Activated naive CD8-positive, alpha-beta T cell treated with anti-CD3 and anti-CD28 coated beads, Interleukin-2, amount 50 U/mL, for 16 hours (primary cell): ENCODE measurements at places on chromosomes 1 and 21.

DNA sequence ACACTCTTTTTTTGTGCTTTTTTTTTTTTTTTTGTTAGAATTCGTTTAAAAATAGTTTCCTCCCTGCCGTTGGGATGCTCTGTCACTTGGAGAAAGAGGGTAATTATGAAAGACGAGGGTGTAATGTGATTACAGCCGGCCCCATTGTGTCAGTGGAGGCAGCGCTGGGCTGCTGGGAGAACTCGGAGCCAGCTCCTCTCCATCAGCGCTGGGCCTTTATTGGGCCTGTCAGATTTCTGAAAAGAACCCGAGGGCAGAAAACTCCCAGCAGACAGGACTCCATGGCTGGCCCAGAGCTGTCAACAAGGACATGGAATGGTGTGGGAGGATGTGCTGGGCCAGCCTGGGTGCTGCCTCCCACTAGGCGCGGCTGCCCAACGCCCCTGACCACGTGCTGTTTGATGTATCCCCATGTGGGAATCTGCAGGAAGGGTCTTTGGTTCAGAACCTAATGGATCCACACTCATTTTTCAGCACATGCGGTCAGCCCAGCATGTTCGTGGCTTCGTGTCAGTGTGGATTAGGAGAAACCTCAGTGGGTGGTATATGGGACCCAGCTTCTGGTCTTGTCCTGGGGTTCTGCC, 222.6 kb upstream of the KIAA0040 start:
- no peak for DNase-seq

DNA sequence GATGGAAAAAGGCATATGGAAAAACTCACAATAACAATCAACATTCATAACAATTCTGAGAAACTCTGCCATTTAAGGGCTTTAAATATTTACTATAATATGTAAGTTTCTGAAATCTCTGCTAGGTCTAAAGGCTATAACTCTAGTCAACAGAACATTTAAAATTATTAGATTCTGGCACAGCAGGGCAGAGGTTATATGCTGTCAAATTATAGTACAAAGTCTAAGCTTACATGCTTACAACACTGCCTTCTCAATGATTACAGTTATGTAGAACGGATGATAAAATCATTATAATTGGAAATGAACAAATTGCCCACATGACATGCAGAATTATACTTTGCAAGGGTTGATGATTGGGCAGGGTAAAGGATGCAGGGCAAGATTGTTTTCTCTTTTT, 97.7 kb downstream of the PIGK start:
- DNase-seq: no peak

- DNase-seq: no peak
Measured at GRCh38 chr21:45825219-45825618, 156.4 kb upstream of the COL6A1 start.

DNA sequence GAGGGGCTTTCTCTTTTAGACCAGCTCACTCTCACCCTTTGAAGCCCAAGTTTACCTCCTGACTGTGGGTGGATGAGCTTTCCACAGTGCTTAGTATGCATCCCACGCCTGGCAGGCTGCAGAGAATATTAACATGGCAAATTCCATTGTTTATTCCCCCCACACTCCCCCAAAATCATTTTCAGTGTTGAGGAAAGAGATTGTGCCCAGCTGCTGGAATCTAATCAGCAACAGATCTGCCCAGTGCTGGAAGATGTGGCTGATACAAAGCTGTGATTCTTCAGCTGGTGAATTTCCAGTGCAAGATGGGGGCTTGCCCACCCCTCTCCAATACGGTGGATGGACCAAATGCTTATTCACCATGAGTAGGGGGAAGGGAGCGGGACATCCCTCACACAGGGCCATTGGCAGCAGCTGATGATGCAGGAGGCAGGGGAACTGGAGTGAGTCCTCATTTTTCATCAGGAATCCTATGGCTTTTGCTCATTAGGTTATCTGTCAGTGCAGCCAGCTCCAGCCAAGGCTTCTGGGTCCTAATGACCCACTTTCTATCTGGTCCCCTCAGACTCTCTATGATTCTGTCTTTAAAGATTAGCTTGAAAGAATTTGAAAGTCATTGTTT, 39.7 kb upstream of the KCNA3 start:
- no peak for DNase-seq

- no peak for DNase-seq
Measured at GRCh38 chr1:93839307-93839706, 39.7 kb downstream of the DNTTIP2 start.

GRCh38 chr1:235112297-235113182, 16.1 kb downstream of the TOMM20 start:
- DNase-seq: no peak
